ENCODE measurements at places on chromosomes 7 and 10. TPM values are rescaled to one million over a fixed set of nuclear protein-coding genes. Genes with fewer than 3 reads are reported as not detected.

GRCh38 chr10:28558923-28559508 lies 26.1 kb downstream of the WAC start:
- DNase-seq, result no peak

GRCh38 chr7:43876976-43877745 lies 7.8 kb upstream of the MRPS24 start:
- DNase-seq, result no peak

GRCh38 chr10:79416578-79417255 lies 28.7 kb downstream of the ZCCHC24 start:
- no peak for DNase-seq

GRCh38 chr7:155813546-155814315 lies 1.5 kb upstream of the SHH start:
- DNase-seq, result no peak

DNA sequence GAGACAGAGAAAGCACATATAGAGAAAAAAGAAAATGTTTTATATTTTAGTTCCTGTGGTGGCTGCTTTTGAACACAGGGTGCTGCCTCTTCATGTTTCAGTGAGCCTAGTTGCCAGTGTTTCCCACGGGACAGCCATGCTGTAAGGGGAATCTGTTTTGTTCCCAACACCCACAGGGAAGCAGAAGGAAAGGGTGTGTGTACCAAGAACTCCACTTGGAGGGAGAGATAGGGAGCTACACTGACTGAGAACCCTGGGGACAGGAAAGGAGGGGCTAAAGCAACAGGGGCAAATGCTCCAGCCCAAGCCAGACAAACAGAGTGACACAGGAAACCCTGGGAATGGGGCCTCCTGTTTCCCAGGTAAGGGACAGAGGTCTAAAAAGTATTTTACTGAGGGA lies 40.2 kb downstream of the FRMPD2 start:
- no peak for DNase-seq

- no peak for DNase-seq
These were observed 135.1 kb downstream of the C10orf105 start for GRCh38 chr10:71584461-71584860.

- DNase-seq, result no peak
These were observed 48.5 kb downstream of the PDIA4 start for GRCh38 chr7:148979827-148980226.

Gene ADRB1
- total RNA-seq, result 3.3 TPM

Gene LFNG
- 9.4 TPM for total RNA-seq

GRCh38 chr10:3835770-3836169 lies 50.8 kb upstream of the KLF6 start:
- no peak for DNase-seq

- no peak for DNase-seq
These were observed 143.5 kb downstream of the RGS10 start for GRCh38 chr10:119398996-119399395.

Gene SOSTDC1
- 30.2 TPM for total RNA-seq

DNA sequence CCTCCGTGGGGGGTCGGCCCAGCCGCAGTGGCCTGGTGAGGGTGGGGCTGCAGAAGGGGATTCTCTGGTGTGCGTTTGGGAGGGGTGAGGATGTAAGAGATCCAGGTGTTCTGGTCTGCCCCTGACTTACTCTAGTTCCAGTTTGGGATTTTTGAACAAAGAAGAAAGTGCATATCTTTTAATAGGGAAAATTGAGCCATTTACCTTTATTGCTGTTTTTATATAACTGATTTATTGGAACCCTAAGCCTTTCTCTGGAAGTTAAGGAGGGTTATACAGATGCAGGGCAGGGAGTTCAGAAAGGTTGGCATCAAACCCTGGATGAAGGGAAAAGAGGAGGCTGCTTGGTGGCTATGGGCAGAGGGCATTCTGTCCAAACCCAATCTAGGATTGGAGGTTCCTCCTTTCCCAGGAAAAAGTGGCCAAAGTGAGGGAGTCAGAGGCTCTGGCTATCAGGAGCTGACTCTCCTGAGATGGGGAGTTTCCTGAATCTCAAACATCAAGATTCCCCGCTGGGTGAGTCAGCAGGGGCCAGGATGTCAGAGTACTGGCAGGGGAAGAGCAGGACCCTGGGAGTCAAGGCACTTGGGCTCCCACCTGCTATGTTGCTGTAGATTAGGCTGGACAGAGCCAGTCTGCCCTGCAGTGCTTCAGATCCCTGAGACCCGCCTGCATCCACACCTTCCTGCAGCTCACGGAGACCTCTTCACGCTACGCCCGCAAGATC lies 67.5 kb downstream of the CLIP2 start:
- DNase-seq, result no peak

All from frontal cortex (tissue), 4 donors.